ENCODE measurements at places on chromosomes 7 and 10.
A peak's percentile ranks its signal among the peaks of the same experiment; 100 is the strongest.

DNA sequence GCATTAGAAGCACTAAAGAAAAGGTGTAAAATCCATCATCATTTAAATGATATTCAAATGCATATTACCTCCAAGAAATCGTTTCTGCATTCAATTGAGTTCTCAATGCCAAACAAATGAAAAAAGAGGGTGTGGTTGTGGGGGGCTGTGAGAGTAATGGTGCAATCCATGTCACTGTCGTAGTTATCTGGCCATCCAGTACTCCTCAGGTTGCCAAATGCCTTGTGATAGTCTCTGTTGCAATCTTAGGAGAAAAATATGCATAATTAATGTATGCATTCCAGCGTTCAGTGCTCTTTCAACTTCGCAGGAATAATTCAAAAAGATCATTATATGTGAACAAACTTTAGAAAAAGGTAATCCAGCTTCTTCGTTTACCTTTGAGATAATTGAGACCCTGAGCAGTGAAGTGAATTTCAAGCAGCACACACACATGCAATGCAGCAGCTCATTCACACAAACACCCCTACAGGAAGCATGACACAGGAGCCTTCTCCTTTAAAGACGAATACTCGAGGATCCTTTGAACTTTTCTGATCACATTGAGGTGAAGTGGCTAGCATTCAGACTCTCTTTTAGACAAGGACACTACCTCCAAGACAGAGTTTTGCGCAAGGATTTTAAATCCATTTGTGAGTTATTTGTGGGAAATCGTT, 73.4 kb downstream of the OR13A1 start:
- no peak for DNase-seq

GRCh38 chr7:129870668-129871067, 82.1 kb downstream of the UBE2H start:
- no peak for DNase-seq

DNA sequence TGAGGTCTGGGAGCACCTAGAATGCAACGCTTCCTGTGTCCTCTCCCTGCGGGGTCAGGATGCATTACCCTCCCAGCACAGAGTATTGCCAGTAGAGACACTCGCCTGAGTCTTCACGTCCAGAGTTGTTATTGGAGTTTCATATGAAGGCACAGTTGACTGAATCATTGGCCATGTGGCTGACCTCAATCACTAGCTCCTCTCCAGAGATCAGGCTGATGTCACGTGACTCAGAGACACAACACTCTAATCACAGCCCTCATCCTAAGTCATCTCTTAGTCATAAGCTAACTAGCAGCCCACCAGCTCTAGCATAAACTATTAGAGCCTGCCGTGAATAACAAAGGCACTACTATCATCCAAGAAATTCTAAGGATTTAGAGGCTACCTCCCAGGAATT, 107.8 kb downstream of the HECW1 start:
- DNase-seq: no peak

- no peak for DNase-seq
Measured at GRCh38 chr7:126605553-126605952, 647.2 kb downstream of the GRM8 start.

GRCh38 chr7:77354914-77355313, 61.2 kb downstream of the GSAP start:
- DNase-seq: no peak

DNA sequence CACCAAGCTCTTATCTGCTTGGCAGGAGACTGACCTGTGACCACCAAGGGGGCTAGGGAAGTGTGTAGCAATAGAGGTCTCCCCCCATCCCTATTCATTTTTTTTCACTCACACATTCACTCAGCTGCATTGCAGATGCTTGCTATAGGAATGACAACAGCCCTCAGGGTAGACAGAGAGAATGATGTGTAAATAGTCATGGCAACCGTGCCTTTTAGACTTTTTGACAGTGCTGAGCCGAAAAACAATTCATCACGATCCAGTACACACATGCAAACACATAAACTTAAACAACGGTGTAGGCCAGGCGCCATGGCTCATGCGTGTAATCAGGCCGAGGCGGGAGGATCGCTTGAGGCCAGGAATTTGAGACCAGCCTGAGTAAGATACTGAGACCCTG, 7.6 kb upstream of the ELN start:
- DNase-seq: no peak

DNA sequence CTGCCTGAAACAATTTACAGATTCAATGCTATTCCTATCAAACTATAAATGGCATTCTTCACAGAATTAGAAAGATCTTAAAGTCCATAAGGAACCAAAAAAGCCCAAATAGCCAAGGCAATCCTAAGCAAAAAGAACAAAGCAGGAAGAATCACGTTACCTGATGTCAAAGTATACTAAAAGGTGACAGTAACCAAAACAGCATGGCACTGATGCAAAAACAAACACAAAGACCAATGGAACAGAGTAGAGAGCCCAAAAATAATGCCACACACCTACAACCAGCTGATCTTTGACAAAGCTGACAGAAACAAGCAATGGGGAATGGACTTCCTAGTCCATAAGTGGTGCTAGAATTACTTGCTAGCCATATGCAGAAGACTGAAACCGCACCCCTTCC, 166.0 kb downstream of the KMT2E start:
- DNase-seq: no peak

- DNase-seq: no peak
Measured at GRCh38 chr10:22369434-22370072, 24.3 kb downstream of the SPAG6 start.

GRCh38 chr7:31764462-31764861, 77.4 kb downstream of the PPP1R17 start:
- DNase-seq: no peak

GRCh38 chr10:69716711-69717560, 84.8 kb upstream of the COL13A1 start:
- peak; percentile 87 for DNase-seq

- no peak for DNase-seq
Measured at GRCh38 chr10:12846718-12847117, 154.8 kb downstream of the CCDC3 start.

DNA sequence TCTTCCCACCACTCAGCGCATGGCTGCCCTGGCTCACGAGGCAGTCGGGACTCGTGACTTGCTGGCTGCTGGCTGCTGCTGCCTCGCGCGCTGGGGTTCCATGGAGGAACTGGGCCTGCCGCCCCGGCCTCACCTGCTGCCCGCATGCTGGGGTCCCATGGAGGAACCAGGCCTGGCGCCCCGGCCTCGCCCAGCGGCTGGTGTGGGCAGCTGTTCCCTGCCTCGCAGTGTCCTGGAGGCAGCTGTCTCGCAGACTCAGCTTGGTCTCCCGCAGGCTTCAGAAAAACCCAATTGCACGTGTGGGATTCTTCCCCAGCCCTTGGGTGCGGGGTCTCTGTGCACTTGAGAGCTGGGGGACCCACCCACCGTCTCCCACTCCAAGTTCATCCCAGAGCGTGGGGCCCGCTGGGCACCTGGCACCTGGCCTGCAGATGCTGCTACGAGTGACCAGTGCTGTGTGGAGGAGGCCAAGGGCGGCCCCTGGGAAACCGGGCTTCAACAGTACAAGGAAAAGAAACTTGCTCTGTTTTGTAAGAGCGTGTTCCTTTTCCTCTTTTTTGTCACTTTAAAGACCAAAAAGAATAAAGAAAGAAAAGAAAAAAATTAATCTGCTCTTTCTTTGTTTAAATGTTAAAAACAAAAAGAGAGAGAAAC, 20.4 kb downstream of the PWWP2B start:
- no peak for DNase-seq

GRCh38 chr7:125845686-125846085, 916.1 kb upstream of the POT1 start:
- no peak for DNase-seq

DNA sequence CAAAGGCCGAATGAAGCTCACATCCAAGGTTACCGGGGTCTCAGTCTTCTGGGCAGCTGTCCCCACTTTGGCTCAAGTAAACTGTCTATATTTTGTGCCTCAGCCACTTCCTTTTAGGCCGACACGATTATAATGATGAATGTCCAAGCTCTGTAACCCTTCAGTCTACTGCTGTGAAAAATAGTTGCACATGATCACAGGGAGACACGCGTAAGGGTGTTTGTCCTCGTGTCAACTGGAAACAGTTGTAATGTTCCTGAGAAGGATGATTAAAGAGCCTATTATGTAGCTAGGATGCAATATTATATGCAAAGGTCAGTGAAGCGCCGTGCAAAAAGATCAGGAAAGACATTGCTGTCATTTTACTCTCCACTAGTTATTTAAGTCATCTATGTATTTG, 559.9 kb downstream of the SDK1 start:
- no peak for DNase-seq

DNA sequence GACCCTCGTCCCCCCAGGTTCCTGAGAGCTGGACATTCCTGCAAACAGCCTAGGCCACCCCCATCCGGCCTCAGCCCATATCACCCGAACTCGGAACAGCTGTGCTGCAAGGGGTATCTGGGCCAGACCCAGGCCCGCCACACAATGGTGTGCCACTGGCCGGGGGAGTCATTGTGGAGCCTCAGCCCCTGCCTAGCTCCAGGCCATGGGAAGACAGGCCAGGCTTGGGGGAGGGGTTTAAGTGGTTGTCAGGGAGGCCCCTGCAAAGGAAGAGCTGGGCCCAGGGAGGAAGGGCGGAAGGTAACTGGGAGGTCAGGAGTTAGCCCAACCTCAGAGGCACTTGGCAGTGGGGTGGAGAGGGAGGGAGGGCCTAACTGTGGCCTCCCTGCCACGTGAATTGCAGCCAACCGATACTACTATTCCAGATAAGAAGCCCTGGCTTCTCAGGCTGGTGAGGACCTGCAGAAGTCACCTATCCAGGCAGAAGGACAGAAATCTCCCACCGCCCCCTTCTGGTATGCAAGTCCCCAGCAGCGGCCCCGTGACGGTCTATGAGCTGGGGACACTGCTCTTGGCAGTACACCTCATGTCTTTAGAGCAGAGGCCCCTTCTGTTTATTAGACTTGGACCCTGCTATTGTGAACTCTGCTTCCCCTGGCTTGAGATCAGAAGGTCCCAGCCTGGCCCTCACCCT, 26.8 kb downstream of the VSIR start:
- DNase-seq: peak; percentile 74

GRCh38 chr10:29470355-29470705, 164.4 kb downstream of the SVIL start:
- peak; percentile 42 for DNase-seq

DNA sequence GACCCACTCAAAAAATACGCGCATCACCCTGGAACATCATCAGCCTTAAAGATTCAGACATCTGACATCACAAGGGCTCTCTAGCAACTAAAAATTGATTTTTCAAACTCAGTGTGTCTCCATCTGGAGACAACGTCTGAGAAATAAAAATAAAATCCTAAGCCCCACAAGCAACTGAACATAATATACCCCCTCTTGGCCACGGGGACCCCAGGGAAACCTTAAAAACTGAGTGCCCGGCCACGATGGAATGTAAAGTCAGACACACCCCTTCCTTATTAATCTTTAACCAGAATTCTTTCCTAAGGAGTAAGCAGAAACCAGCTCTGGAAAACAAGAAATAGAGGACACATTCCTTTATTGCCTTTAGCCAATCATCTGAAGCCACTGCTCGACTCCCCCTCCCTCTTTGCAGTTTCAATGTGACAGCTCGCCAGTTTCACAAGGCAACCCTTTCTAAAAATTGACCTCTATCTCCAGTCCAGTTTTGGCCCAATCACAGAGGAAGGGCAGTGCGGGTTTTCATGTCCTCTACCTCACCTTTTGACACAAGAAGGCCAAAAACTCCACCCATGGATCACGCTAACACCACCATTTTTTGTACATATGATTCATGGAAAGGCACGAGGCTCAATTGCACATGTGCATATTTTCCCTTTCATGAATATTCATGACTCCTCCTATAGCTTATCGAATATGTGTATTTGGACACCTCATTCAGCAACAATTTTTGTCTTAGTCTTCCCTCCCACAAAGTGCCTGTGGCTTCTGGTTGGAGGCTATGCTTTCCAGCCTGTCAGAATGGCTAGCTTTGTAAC, 24.2 kb downstream of the IFIT3 start:
- no peak for DNase-seq

Data from Karpas-422 (cell line).